Testis (tissue), 5 donors: ENCODE measurements at places on chromosomes 5 and 9. TPM values are rescaled to one million over a fixed set of nuclear protein-coding genes. Genes with fewer than 3 reads are reported as not detected.

Gene PLPP1
- total RNA-seq: 111 TPM

Gene RNF14
- 101 TPM for total RNA-seq

Gene ZFP37
- total RNA-seq: 3.5 TPM

Gene CD14
- 23.7 TPM for total RNA-seq

Gene MEGF10
- 5.1 TPM for total RNA-seq

Gene SLC6A19
- 0.68 TPM for total RNA-seq

Gene TMOD1
- total RNA-seq: 3.9 TPM

Gene PALM2AKAP2
- 2.3 TPM for total RNA-seq

GRCh38 chr9:106707738-106708474 lies 155.1 kb upstream of the ZNF462 start:
- no peaks in the 10 kb centered on the region for H3K27me3 ChIP-seq
- H3K4me3 ChIP-seq: no peak overlapping the region

DNA sequence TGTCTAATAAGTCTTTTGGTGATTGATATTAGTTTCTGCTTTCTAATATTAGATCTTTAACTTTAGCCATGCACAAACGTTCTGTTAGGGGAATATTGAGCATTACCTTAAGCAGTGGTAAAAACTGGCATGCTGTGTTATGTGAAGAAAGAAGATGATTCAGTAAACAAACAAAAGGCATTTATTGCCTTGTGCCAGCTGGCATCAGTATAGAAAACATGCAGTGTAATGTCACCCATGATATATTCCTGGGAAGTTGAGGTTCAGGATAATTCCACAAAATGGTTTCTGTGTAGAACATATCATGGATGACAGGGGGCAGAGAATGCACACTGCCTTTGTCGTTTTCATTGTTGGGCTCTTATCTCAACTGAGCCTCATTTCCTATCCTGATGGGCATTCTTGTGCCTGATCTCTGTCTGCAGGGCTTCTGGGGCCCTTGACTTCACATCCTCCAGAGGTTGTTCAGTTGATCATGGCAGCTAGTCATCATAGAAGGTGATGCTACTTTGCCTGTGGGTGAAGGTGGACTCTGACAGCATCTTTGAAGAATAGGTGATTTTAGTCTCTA lies 24.2 kb downstream of the LRRTM2 start:
- no peak overlapping the region for H3K4me3 ChIP-seq
- H3K27ac ChIP-seq: no peak overlapping the region
- H3K27me3 ChIP-seq: no peaks in the 10 kb centered on the region
- no peaks in the 10 kb centered on the region for H3K36me3 ChIP-seq

DNA sequence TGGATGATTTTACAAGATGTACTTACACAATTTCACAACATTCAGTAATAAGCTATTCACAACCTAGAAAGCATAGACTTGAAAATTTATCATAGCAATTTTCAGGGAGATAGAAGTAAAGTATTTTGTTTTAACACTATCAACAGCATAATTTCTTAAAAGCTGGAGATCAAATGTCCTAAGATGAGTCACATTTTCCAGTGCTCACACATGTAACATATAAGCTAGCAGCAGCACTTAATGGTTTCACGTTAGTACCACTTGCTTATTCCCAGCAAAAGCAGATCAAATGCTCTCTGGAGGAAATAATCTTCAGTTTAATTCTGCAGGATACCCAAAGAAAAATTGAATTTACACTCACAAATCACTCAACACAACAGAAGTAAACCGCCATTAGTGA lies 6.5 kb downstream of the OR13C8 start:
- no peaks in the 10 kb centered on the region for H3K27me3 ChIP-seq
- no peaks in the 10 kb centered on the region for H3K4me1 ChIP-seq
- DNase-seq: no peak
- no peak overlapping the region for H3K27ac ChIP-seq
- no peaks in the 10 kb centered on the region for H3K36me3 ChIP-seq

DNA sequence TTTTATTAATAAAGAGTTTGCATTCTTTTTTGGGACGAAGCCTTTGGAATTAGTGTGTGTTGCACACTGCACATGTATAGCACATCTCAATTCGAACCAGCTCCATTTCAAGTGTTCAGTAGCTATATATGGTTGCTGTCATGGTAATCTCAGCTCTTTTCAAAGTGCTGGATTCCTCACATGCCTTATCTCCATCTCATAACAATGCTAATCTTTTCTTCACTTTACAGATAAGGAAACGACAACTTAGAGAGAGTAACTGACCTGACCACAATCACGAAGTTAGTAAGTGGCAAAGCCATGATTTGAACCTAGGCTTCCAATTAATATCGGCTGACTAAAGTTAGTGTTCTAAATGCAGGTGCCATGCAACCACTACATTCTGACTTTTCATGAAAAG lies 204.8 kb upstream of the RASEF start:
- no peaks in the 10 kb centered on the region for H3K27me3 ChIP-seq
- H3K4me3 ChIP-seq: no peak overlapping the region
- H3K27ac ChIP-seq: no peak overlapping the region
- H3K36me3 ChIP-seq: no peaks in the 10 kb centered on the region

DNA sequence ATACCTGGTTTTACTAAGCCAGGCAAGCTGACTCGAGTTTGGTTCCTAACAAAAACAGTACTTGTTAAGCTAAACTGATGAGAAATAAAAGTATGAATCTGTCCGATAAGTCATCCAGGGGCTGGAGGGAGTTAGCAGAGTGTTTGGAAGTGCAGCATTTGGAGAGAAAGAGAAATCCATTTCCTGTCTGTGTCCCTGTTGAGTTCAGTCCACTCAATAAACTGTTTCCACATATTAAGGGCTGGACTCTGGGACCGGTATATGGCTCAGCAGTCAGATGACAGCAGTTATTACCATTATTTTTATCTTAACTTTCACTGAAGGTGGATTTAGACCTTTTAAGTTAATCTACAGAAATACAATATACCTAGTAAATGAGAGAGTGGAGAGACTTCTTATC lies 130.6 kb upstream of the ADRA1B start:
- no peaks in the 10 kb centered on the region for H3K27me3 ChIP-seq
- H3K27ac ChIP-seq: no peak overlapping the region
- no peaks in the 10 kb centered on the region for H3K36me3 ChIP-seq
- DNase-seq: no peak
- peaks cover 19% of the 10 kb centered on the region for H3K4me1 ChIP-seq
- no peak overlapping the region for H3K4me3 ChIP-seq

DNA sequence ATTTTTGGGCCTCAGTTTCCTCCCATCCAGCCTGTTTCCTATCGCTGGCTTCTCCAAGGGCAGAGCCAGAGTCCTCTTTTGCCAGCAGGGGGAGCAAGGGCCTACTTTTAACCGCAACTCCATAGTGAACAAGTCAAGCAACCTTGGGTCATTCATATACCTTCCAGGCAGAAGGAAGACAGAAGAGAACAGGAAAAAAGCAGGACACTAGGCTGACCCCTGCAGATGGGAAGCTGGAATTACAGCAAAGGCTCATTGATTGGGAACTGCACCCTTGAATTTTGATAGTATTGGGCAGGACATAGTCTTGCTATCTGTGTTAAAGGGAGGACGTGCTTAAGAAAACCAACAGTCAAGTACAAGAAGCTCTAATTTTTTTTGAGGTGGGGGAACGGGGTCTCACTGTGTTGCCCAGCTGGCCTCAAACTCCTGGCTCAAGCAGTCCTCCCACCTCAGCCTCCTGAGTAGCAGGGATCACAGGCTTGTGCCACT lies 30.1 kb downstream of the QRFP start:
- no peak overlapping the region for H3K4me3 ChIP-seq
- no peaks in the 10 kb centered on the region for H3K27me3 ChIP-seq
- no peaks in the 10 kb centered on the region for H3K36me3 ChIP-seq
- peaks cover 22% of the 10 kb centered on the region for H3K4me1 ChIP-seq
- no peak overlapping the region for H3K27ac ChIP-seq
- DNase-seq: peak; percentile 88

- H3K36me3 ChIP-seq: no peaks in the 10 kb centered on the region
- no peaks in the 10 kb centered on the region for H3K27me3 ChIP-seq
- no peak for DNase-seq
Measured at GRCh38 chr9:4106760-4107143, 193.1 kb downstream of the GLIS3 start.

DNA sequence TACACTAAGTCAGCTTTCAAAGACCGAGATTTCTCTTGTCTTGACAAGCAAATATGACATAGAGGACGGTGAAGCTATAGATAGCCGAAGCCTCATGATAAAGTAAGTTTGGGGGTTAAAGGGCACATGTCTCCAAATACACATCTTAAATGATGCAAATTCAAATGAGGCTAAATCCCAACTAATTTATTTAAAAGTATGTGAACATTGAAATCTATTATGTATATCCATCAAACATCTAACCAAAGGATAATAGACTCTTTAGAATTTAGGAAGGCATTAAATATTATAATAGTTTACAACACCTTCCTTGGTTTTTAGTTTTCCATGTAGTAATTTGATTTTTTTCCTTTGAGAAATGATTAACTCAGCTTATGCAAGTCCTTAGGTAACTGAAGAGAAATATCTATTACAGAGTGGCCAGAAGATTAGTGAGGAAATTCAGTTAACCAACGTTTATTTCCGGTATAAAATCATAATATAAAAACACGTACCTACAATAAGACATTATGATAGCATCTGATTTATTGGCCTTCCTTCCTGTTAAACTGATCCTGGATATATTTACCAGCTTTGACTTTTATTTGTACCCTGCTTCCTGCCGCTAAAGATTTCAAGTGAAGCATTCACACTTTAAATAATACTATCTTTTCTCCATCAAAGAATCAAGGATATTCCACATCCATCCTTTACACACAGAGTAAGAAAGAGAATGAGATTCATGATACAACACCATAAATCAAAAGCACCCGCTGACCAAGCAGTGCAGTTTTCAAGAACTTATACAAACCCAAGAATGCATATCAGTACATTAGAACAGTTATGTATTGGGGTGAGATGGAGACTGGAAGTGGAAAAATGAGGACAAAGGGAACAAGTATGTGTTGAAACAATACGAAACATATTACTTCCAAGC lies 31.9 kb upstream of the F2R start:
- DNase-seq: no peak
- H3K27ac ChIP-seq: no peak overlapping the region
- H3K27me3 ChIP-seq: no peaks in the 10 kb centered on the region
- no peak overlapping the region for H3K4me3 ChIP-seq
- no peaks in the 10 kb centered on the region for H3K4me1 ChIP-seq

GRCh38 chr5:112555691-112556090 lies 136.6 kb upstream of the EPB41L4A start:
- no peaks in the 10 kb centered on the region for H3K4me1 ChIP-seq
- no peak overlapping the region for H3K4me3 ChIP-seq
- H3K27me3 ChIP-seq: no peaks in the 10 kb centered on the region
- H3K27ac ChIP-seq: no peak overlapping the region

DNA sequence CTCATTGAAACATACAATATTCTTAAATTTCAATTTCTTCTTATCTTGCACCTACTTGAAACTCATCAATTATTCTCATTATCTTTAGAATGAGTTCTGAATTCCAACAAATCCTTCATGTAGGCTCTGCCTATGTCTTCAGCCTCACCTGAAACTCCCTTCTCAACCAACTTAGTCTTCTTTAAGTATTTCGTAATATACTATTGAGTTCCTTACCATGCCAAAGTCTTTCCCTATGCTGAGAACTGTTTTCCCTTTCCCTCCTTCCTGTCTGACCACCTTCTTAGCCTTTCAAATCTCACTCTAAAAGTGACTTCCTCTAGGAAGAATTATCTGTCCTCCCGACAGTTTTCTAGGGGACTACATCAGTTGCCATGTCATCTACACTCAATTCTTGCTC lies 50.9 kb upstream of the ZFAND5 start:
- no peak overlapping the region for H3K4me3 ChIP-seq
- no peaks in the 10 kb centered on the region for H3K27me3 ChIP-seq
- H3K36me3 ChIP-seq: no peaks in the 10 kb centered on the region
- H3K4me1 ChIP-seq: no peaks in the 10 kb centered on the region
- H3K27ac ChIP-seq: no peak overlapping the region

DNA sequence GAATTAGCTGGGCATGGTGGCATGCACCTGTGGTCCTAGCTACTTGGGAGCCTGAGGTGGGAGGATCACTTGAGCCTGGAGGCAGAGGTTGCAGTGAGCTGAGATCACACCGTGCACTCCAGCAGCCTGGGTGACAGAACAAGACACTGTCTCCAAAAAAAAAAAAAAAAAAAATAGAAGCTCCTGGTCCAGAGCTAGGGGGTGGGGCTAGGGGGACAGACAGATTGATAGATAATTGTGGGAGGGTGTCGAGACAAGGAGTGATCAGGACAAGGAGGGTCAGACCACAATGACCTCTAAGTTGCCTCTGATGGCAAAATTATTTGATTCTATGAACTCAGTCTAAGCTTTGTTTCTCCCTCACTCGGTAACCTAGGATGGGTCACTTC lies 6.6 kb upstream of the PHF19 start:
- H3K27me3 ChIP-seq: no peaks in the 10 kb centered on the region
- H3K27ac ChIP-seq: no peak overlapping the region
- H3K4me3 ChIP-seq: no peak overlapping the region
